M059J (cell line): ENCODE measurements at places on chromosomes 6 and 20.

- peak; percentile 70 for DNase-seq
These were observed 112.4 kb downstream of the SLX4IP start for GRCh38 chr20:10547276-10548114.

GRCh38 chr6:1667805-1668175 lies 58.1 kb downstream of the FOXC1 start:
- no peak for DNase-seq

GRCh38 chr20:62021793-62022385 lies 43.8 kb downstream of the TAF4 start:
- no peak for DNase-seq

DNA sequence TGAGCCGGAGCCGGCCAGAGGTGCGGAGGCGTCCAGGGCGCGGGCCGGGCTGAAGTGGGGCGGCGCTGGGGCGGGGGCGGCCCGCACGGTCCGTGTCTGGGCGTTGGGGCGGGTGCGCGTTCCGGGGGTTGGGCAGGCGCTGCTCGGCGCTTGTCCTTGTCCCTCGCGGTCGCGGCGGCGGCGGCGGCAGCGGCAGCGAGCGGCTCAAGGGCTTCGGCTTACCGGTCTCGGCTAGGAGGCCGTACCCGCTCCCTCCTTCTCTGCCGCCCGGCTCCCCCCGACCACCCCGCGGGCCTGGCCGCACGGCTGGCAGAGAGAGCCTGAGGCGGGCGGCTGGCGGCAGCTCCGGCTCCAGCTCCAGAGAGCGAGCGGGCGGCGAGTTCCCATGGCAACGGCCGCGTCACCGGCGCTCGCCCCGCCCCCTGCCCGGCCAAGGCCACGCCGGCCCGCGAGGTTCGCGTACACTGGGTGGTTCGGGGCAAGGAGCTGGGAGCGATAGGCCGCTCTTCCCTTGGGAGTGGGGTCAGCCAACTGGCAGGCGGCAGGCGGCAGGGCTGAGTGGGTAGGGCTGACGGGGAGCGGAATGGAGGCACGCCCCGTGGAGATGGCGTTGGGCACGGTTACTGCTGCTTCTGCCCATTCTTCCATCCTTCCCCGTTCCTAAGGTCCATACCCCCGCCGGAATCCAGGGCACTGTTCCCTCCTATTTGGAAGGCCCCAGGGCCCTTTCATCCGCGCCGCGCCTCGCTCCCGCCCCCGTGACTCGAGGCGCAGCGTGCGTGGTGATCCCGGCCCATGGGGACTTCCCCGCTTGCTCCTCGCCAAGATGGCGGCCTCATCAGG lies at the start of gene LRRC73:
Gene LRRC73, minus strand, starts transcription at position 363 of the 843 bp plus-strand sequence. CDS start 561 bp downstream, outside the sequence.
- DNase-seq, result peak; percentile 82

DNA sequence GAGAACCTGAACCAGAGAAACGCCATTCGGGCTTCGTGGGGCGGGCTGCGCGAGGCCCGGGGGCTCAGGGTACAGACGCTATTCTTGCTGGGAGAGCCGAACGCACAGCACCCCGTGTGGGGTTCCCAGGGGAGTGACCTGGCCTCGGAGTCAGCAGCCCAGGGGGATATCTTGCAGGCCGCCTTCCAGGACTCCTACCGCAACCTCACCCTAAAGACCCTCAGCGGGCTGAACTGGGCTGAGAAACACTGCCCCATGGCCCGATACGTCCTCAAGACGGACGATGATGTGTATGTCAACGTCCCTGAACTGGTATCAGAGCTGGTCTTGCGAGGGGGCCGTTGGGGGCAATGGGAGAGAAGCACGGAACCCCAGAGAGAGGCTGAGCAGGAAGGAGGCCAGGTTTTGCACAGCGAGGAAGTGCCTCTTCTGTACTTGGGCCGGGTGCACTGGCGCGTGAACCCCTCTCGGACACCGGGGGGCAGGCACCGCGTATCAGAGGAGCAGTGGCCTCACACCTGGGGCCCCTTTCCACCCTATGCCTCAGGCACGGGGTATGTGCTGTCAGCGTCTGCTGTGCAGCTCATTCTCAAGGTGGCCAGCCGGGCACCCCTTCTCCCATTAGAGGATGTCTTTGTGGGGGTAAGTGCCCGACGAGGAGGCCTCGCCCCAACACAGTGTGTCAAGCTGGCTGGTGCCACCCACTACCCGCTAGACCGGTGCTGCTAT lies 904 bp downstream of the B3GALT4 start:
- no peak for DNase-seq

GRCh38 chr6:156701966-156702365 lies 75.2 kb upstream of the ARID1B start:
- DNase-seq, result no peak

GRCh38 chr20:24449026-24449720 lies 20.3 kb upstream of the SYNDIG1 start:
- DNase-seq, result no peak
